Subcutaneous adipose tissue (tissue), 4 donors: ENCODE measurements at places on chromosomes 5 and 9. TPM values are rescaled to one million over a fixed set of nuclear protein-coding genes. Genes with fewer than 3 reads are reported as not detected.

Gene SPINK13
- total RNA-seq, result not detected

Gene FANCC
- total RNA-seq, result 6.4 TPM

Gene DRD1
- not detected for total RNA-seq

Gene NR2F1-AS1
- 4.2 TPM for total RNA-seq

Gene LCN6
- total RNA-seq, result 18.3 TPM
